ENCODE measurements at places on chromosomes 6 and 20.
A peak's percentile ranks its signal among the peaks of the same experiment; 100 is the strongest.

GRCh38 chr6:163324688-163325389 lies 89.7 kb upstream of the QKI start:
- DNase-seq, result peak; percentile 68

DNA sequence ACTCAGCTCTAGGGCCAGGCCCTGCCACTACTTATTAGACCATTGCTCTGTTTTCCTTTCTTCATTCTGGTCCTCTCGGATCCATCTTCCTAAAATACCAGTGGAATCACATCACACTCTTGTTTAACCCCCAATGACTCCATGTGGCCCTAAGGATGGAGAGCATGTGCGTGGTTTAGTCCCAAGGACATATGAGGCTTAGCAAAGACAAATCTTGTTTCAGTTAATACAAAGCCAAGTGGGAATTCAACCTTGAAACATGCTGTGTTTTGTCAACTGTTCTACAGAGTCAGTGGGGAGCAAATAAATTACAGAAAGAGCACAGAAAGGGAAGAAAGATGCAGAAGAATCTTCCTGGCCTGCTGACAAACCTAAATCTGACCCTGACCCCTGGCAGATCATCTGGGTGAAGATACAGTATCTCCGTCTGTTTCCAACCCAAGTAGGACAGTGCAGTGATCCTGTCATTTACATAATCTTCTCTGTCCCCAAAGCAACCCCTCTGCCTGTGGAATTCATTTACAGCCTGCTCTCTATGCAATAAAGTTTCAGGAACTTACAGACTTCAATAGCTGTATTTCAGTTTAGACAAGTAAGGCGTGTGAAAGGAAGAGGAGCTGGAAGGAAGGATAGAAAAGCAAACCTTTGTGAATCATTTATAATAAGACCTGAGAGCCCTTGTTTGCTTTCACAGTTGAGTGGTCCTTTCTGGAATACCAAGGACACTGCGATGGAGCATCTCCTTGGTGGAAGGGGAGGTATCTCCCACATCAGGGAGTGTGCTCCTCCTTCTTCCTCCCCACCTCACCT lies 144.0 kb downstream of the THBS2 start:
- DNase-seq, result no peak

DNA sequence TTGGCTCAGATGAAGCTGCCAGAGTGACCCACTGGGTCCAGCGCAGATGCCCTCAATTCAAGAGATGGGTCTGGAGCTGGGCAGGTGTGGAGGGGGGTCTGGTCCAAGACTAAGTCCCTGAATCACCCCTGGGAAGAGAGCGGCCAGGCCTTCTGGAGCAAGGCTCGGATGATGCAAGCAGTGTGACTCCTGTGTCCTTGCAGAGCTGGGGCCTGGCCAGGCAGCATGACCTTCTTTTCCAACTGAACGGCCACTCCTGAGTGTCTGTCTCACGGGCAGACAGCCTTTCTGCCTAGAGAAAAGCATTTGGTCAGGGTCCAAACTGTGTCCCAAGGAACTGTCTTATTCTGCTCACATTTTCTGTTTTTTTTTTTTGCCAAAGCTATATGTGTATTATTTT lies 42.6 kb upstream of the FNDC1 start:
- no peak for DNase-seq

- DNase-seq, result no peak
These were observed 175.8 kb upstream of the SALL4 start for GRCh38 chr20:51978070-51978501.

GRCh38 chr20:40519918-40520317 lies 169.1 kb downstream of the MAFB start:
- no peak for DNase-seq

DNA sequence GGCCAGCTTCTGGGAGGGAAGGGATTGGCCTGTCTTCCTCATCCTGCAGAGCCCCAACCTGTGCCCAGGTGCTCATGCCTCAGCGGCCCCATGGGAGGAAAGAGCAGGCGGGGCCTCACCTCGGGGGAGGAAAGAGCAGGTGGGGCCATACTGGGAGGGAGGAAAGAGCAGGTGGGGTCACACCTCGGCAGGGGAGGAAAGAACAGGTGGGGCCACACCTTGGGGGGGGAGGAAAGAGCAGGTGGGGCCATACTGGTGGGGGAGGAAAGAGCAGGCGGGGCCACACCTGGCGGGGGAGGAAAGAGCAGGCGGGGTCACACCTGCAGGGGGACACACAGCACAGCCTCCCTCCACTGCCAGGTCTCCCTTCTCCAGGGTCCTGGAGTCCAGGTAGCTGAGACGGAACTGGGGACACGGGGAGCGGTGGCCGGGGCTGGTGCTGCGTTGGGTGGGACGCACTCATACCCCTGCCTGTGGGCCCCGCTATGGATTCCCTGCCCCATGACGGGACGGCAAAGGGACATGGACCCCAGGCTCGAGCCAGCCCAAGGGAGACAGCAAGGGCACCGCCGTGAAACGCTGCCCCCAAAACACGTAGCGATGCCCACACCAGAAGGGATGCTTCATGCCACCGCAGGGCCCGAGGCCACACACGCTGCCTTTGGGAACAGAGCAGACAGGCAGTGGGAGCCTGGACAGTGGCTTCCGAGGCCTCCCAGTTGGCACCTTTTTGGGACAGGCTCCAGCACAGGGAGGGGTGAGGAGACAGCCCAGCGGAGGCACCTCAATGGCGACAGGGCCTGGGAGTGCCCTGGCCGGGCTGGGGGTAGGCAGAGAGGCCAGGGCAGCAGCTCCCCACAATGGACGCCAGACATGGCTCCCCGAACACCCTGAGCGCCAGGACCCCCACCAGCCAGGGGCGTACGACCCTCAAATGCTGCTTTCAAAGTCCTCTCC lies 43.3 kb upstream of the CHRNA4 start:
- no peak for DNase-seq

- DNase-seq, result no peak
These were observed 25.5 kb downstream of the PCK1 start for GRCh38 chr20:57586370-57586793.

DNA sequence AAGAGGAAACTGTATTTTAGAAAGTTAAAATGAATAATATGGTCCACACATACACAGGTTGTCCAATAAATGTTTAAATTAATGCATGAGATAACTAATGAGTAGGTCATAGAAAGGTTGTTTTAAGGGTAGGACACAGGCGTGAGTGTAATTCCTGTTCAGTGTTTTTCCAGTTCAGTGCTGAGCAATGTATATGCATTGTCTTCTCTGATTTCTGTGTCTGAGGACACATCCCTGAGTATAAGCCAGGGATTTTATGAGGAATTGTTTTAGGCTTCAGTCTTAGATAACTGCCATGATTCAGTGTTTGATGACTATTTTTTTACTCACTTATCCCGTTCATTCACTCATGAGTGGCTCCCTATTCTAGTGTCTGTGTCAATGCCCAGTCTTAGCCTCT lies 298.5 kb upstream of the TBX18 start:
- no peak for DNase-seq

GRCh38 chr6:30703011-30703410 lies 12.2 kb upstream of the NRM start:
- DNase-seq, result no peak

GRCh38 chr20:43379239-43379917 lies 78.3 kb upstream of the SRSF6 start:
- DNase-seq, result no peak

DNA sequence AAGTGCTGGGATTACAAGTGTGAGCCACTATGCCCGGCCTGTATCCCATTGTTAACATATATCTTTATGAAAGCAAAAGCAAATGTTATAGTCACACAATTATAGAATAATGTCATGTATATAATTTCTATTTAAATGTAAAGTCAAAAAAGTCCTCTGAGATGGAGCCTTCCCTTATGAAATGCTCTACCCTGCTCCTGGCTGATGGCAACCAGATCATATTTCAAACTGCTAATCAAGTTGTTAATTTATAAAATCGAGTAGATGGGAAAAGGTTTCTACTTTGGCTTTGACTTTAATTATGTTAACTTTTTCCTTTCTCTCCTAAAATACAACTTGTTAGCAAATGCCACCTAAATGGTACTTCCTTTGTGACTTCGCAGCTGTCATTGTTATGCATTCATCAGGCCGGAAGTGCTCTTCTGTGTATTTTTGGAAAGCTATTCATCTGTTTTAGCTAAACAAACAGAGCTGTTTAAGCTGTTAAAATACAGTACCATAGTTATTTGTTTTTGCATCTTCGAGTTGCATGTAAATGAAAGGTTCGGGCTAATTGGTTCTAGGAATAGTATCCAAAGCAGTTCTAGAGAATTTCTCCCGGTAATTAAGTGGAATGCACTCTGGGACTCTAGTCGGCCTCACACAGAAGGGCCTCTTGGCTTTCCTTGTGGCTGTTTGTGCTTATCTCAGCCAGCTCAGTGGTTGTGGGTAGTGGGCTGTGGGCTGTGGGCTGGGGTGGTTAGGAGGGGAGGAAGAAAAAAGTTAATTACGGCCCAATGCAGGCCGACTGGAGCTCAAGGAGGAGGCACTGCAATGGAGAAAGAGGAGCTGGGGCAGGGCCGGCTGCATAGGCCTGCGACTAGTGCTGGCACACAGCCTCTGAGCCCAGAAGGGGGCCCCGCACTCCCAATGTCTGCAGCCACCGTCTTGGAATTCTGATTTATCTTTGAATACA lies 34.8 kb downstream of the SLC35D3 start:
- DNase-seq, result peak; percentile 47
